Epithelial cell of proximal tubule (primary cell): ENCODE measurements at places on chromosomes 3 and 15. TPM values are rescaled to one million over a fixed set of nuclear protein-coding genes. Genes with fewer than 3 reads are reported as not detected.

Gene USP19
- 34.7 and 35.9 TPM in 2 replicates for total RNA-seq

Gene PCOLCE2
- total RNA-seq: 4.5 and 7.7 TPM in 2 replicates

Gene TGM4
- 0.07 TPM in 1 of 2 replicates, not detected in the other for total RNA-seq

Gene RASL12
- not detected in 2 replicates for total RNA-seq

Gene ILDR1
- total RNA-seq: 2.2 and 2.8 TPM in 2 replicates

Gene ALDH1A2
- 18.7 and 72.1 TPM in 2 replicates for total RNA-seq

GRCh38 chr3:23099677-23100076, 103.5 kb upstream of the UBE2E2 start:
- DNase-seq: no peak

- no peak for DNase-seq
These were observed 170.4 kb downstream of the SMAD6 start for GRCh38 chr15:66872405-66872804.

GRCh38 chr15:42143356-42143755, 13.1 kb downstream of the PLA2G4F start:
- no peak for DNase-seq

GRCh38 chr15:60017538-60018520, 13.7 kb downstream of the FOXB1 start:
- DNase-seq: peak; percentile 42

DNA sequence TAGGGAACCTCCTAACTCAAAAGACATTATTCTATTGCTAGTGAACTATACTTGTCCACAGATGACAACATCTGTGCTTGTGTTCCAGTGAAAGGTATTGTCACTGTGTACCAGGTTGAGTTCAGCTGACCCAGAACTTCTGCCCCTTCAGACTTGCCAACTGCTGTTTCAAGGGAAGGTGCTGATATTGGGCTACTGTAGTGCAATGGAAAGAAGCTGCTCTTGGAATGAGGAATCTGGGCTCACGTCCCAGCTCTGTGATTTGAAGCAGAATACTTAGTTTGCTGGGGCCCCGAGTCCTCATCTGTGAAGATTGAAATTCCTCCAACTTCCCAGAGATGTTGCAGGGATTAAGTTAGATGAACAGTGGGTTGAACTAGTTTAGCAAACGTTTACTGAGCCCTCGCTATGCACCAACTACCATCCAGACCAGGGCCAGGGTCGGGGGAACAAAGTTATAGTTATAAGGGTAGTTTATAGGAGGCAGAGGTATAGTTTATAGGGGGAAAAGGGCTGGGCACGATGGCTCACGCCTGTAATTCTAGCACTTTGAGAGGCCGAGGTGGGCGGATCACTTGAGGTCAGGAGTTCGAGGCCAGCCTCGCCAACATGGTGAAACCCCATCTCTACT, 15.9 kb upstream of the UMPS start:
- DNase-seq: no peak

GRCh38 chr15:101198031-101198575, 53.7 kb downstream of the CHSY1 start:
- DNase-seq: no peak

DNA sequence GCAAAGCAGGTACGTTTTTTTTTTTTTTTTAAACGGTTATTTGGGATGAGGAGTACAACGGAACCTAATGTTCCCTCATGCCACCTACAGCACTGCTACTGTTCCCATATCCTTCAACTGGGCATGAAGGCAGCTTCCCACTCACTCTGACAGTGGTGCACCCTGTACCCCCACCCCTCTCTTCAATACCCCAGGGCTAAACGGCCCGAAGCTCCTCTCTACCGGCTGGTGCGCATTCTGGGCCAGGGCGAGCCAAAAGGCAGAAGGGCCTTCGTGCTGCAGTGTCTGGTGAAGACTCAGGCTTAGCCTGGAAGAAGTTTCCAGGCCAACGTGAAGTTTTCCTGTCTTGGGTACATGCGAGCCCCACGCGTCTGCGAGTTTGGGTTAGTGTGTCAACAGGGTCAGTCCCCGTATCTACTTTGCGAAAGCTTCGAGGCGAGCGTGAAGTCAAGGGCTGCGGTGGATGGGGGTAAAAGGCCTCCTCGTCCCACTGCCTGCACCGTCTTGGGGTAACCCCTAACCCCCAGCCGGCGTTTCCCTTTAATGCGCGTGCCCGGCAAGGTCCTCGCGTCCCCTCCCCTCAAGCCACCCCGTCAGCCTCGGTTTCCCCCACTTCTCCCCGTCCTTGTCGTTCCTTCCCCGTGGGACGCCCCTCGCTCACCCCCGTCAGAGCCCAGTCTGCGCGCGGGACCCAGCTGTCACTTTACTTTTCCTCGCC, 765 bp upstream of the UBE2E2 start:
- no peak for DNase-seq

GRCh38 chr3:193520738-193521137, 34.0 kb downstream of the ATP13A4 start:
- DNase-seq: no peak

- DNase-seq: no peak
These were observed 4.4 kb downstream of the HMG20A start for GRCh38 chr15:77425104-77425503.

- peak; percentile 1 for DNase-seq
These were observed 683.0 kb downstream of the TBL1XR1 start for GRCh38 chr3:176514297-176514696.

- DNase-seq: no peak
These were observed 539.7 kb upstream of the IL12A start for GRCh38 chr3:159448902-159449301.

DNA sequence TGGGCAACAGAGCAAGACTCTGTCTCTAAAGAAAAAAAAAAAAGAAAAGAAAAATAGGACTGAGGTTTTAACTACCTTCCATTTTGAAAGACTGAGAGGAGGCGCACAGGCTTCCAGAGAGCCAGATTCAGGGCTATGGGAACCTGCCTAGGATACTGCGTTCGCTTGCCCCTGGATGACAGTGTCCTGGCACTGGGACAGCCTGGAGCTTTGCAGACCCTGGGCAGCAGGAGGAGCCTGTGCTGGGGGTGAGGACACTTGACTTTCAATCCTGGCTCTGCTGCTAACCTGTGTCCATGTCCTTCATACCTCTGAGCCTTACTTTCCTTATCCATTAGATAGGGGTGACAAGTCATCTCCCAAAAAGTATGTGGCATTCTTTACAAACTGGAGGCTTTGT, 31.2 kb downstream of the CD276 start:
- DNase-seq: no peak

DNA sequence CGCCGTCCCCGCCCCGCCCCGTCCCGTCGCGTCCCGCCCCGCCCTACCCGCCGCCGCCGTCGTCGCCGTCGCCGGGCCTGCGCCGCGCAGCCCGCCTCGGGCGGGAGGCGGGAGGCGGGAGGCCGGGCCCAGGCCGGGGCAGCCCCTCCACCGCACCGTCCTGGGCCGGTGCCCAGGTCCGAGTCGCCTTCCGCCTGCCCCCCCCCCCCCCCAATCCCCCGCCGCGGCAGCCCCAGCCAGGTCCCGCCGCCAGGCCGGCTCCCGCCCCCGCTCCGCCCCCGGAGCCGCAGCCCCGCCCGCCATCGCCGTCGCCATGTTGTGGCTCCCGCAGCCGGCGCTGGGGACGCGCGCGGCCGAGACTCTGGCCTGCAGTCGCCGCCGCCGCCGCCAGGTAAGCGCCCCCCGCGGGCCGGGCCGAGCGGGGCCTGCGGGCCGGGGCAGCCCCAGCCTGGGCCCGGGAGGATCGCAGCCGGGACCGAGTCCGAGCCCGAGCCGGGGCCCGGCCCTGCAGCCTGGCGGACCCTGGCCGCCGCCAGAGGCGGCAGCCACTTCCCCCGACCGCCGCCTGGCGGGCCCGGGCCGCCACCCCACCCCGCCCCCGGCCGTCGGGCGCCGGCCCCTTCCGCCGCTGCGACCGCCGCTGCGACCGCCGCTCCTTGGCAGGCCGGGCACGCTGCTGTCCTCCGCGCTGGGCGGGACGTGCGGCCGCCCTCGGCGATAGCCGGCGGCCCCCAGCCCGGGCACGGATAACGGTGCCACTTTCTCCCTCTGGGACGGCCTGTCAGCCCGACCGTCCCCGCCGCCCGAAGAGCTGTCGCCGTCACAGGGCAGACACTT, at the start of gene ZNF592:
Gene ZNF592, plus strand, starts transcription at position 319 of the 837 bp plus-strand sequence. CDS start 34,084 bp downstream, outside the sequence.
- no peak for DNase-seq
